ENCODE measurements at places on chromosomes 7 and 10.

DNA sequence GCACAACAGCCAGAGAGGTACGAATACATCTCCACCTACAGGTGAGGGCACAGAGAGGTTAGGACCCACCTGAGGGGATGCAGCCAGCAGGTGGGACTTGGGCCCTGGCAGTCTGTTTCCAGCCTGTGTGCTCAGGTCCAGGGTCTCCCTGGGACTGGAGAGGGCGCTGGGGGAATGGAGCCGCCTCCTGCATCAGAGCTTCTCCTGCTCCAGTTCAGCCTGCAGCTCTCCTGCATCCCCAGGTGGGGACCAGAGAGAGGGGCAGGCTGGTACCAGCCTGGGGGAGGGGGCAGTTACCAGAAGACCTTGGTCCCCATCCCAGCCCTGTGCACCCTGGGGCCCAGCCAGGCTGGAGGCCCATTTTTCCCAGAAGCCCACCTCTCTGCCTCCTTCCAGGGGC lies 80.7 kb downstream of the LHPP start:
- DNase-seq = no peak

GRCh38 chr7:38731215-38731614 lies 100.0 kb upstream of the AMPH start:
- DNase-seq = no peak

GRCh38 chr7:21967598-21968003 lies 21.9 kb upstream of the CDCA7L start:
- no peak for DNase-seq

DNA sequence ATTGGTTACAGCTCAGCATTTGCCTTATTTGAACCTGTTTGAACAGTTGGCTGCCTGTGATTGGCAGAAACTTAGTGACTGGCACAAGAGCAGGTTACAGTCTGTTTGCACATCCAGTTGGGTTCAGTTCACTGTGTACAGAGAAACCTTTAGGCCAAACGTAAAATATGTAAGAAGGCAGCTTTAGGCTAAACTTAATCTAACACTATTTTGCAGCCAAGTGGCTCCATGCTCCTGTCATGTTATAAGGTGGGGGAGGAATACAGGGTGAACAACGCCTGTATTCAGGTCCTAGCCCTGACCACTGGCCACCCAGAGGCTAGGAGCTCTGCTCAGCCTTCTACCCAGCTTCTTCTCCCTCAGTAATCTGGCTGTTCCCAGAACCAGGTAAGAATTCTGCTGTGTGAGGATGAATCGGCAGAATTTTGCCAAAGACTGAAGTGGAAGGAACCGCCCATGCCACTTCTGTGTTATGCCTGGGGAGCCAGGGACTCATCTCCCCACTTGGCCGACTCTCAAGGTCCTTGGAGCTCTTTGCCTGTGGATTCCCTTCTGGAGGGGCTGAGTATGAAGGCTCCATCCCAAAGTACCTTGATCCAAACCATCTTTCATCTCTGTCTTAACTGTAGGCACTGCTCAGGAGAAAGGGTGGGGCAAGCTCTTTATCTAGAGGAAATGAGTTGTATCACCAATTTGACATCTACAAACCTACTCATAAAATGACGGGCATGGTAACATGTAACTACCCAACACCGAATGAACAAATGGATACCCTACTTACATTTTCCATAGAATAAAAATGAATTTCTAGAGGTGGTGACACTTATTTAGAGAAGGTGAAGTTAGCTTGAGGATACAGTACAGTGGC lies 164.4 kb upstream of the NAMPT start:
- no peak for DNase-seq

DNA sequence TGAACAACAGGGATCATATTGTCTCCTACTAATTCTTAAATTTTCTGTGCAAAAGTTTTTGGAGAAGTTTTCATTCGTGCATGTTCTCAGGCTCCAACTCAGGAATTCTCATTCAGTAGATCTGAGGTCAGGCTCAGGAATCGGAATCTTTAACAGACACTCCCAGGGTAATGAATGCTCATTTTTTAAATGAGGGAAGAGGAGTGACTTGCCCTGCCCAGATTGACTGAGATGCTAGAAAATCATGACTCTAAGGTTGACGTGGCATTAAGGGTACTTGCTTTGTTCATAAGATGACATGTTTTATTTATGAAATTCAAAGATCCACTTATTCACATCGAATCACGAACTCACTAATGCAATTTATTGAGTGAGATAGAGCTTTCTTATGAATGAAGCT lies 196.6 kb upstream of the NPVF start:
- no peak for DNase-seq

DNA sequence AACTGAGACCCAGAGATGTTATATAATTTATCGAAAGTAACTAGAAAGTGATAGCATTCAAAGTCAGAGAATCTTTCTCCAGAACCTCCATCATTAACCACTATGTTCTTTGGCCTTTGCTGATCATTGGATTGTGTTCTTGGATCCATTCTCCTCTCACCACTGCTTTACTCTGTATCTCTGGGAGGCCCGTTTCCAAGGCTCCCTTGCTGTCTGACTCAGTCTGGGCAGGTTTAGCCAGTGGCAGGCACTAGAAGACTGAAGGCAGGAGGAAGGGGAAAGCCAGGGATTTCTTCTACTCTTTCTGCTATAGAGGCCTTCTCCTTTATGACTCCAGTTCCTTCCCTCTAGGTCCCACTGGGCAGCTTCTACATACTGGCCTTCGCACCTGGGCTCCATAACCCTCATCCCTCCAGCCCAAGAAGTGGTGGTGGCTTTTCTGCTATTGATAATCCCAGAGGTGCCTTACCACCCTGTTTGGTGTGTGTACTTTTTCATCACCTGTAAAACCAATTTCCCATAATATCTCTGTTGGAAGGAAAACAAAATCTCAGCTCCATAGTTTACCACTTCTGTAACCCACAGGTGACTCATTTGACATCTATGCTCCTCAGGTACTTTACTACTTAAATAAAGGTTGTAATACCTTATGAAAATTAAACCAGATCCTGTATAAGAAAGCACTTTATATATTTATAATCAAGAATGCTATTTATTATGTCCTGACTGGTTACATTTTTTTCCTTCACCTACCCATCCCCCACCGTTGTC lies 36.0 kb downstream of the BCAP29 start:
- no peak for DNase-seq

- no peak for DNase-seq
These were observed 63.3 kb downstream of the FAM185A start for GRCh38 chr7:102811942-102812678.

DNA sequence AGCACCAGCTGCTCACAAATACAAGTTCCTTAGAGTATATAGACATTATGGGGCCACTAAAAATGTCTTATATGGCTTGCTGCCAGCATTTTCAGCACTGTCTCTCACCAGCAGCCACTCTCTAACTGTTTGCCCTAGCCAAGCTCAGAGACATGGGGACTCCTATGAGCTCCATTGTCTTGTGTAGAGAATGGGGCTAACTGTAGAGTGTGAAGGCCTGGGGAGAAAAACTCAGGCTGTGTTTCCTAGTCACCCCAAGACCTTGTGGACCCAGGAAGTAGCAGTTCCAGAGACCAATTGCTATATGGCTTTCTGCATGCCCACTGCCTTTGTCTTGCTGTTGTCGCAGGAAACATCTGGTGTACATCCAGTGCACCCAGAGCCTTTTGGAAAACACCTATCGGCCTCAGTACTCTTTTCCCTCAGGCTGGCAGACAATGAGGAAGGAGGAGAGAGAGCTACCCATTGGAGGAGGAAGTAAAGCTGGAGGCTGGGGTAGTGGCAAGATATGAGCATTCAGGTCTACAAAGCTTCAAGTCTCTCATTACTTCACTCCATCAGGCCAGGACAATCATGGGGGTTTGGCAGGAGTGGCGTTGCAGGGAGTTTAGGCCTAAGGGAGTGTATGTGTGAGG lies 28.4 kb downstream of the ENTPD1 start:
- DNase-seq = no peak

- DNase-seq = no peak
These were observed 11.0 kb downstream of the LCOR start for GRCh38 chr10:96842896-96843723.

GRCh38 chr10:133358925-133359310 lies 1.1 kb upstream of the FUOM start:
- DNase-seq = no peak

GRCh38 chr7:4861227-4861626 lies 603 bp downstream of the PAPOLB start:
- DNase-seq = no peak

All from stimulated activated CD4-positive, alpha-beta T cell treated with anti-CD3 and anti-CD28 coated beads, TNF-alpha, amount 100 ng/mL, for 1 hour (primary cell).